ENCODE measurements at places on chromosomes 6 and 20. TPM values are rescaled to one million over a fixed set of nuclear protein-coding genes. Genes with fewer than 3 reads are reported as not detected.

DNA sequence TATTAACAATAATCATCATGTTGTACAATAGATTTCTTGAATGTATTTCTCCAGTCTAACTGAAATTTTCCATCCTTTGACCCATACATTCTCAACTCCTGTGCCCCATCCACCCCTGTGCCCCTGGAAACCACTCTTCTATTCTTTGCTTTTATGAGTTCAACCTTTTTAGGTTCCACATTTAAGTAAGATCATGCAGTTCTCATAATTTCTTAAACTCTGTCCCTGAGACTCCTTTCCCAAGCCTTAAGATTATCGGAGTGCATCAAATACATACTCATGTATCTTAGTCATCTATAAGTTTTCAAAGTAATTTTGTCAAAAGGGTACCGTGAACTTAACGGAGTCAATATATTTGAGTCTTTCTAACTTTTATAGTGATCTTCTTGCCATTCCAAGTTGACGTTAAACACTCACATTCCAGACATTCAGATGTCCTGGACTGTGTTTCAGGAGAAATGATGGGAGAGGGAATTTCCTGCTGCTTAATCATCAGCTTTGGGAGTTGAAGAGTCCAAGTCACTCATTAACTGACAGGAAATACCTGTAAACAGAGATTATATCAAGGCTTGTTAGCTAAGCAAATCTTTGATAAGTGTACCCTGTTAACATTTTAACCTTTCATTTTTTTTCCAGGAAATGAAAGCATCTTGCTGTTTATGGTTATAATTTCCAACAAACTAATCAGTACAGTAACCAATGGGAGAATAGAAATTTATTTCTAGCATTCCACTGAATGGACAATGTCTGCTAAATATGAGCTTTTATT lies 73.3 kb downstream of the ADGRG6 start:
- DNase-seq: no peak

DNA sequence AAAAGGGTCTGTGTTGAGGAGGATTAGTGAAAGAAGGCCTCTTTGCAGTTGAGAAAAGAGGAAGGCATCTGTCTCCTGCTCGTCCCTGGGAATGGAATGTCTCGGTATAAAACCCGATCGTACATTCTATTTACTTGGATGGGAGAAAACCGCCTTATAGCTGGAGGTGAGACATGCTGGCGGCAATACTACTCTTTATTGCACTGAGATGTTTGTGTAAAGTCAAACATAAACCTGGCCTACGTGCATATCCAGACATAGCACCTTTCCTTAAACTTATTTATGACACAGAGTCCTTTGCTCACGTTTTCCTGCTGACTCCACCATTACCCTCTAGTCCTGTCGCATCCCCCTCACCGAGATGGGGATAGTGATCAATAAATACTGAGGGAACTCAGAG lies 4.5 kb downstream of the TDP2 start:
- no peak for DNase-seq

GRCh38 chr6:31395832-31396231 lies 7.6 kb upstream of the MICA start:
- DNase-seq: no peak

Gene CST7
- 2.3 TPM for total RNA-seq

Gene IRF4
- 2.8 TPM for total RNA-seq

DNA sequence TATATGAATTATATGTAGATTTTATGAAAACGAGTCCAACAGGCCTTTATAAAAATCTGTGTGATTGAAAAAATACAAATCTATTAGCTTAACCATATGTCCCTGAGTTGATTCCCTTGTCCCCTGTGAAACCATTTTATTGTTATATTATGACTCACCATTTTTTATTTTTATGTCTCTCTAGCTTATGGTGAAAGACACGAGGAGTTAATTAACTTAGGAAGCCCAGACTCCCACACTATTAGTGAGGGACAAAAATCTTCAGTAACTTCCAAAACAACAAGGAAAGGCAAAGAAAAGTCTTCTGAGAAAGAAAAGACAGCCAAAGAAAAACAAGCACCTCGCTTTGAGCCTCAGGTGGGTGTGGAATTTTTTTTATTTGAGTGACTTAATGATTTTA lies 183.1 kb downstream of the ADGB start:
- no peak for DNase-seq

GRCh38 chr6:28968476-28968875 lies 36.6 kb downstream of the ZNF311 start:
- no peak for DNase-seq

- peak; percentile 23 for DNase-seq
Measured at GRCh38 chr20:14986656-14987055, 649.2 kb upstream of the FLRT3 start.

- DNase-seq: no peak
Measured at GRCh38 chr6:170162011-170162774, 128.7 kb downstream of the DLL1 start.

Gene TRIM40
- 33.4 TPM for total RNA-seq

GRCh38 chr6:70277470-70277869 lies 25.4 kb downstream of the COL9A1 start:
- no peak for DNase-seq

DNA sequence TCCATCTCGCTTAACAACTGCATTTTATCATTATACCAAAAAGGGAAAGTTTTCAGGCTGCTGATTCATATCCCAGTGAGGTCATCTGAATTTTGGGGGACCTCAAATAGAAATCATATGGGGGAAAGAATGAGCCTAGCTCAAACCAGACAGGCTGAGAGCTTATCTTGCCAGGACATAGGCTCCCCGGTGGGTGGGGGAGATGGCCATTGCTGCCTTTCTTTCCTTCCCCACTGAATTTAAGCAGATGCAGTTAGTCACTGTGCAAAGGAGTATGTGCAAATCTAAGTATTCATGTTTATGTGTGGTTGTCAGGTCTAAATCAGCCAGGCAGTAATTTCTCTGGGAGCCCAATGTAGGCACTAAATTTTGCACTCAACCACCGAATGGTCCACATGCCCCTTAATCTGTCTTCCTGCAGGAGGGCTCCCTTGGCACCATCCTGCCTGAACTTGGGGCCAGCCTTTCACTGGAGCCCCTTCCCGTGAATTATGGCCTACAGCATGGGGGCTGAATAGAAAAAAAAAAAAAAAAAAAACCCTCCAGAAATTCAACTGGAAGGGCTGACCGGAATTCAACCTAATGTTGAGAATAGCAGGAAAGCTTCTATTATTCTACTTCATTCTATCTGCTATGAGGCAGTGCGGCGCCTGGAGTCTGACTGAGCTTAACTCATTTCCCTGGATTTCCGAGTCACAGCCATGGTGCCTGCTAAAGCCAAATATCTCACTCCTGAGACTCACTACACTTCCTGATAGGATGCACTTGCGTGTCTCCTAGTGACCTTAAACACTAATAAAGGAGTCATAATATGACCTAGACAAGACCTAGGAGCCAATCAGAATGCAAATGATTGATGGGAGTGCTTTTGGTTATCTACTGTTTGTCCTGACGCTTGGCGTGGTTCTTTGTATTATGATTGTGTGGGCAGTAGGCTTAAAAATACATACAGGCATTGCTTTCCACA lies 161.5 kb upstream of the HEY2 start:
- no peak for DNase-seq

DNA sequence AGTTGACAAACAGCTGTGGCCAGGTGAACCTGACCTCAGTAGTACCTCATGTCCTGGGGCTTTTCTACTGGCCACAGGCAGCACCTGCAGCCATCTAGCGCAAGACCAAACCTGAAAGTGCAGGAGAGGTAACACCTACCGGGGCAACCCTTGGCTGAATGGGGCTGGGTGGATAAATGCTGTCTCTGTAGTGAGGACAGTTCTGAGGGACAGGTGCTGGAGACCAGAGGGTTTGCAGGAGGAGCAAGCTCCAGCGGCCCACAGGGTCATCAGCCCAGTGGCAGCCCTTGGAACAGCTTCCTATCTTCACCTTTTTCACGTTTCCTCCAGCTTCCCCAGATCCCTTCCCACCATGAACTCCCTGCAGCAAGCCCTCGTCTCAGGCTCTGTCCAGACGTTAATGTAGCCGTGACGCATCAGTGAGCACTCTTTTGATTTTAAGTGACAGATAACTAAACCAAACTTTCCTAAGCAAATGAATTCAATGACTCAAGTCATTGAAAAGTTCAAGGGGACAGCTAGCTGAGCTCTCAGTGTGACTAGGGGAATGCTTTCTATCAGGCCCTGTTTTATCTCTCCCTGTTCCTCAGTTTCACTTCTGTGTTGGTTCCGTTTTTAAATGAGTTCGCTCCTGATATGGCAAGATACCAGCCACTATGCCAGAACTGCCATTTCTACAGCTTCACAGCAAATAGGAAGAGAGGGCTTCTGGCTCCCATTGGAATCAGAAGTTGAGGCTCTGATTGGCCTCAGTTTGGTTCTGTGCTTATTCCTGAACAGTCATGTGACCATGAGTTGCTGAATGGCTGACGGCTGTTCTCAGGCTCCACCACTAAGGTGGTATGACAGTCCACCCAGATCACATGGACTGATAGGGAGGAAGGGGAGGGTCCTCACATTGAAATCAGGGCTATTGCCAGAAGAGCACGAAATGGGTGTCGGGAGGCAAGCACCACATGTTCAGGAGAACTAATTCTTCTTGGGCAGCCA lies 12.1 kb upstream of the PFDN4 start:
- no peak for DNase-seq

Gene GFRA4
- not detected for total RNA-seq

- no peak for DNase-seq
Measured at GRCh38 chr6:119274197-119274595, 75.4 kb downstream of the MAN1A1 start.

DNA sequence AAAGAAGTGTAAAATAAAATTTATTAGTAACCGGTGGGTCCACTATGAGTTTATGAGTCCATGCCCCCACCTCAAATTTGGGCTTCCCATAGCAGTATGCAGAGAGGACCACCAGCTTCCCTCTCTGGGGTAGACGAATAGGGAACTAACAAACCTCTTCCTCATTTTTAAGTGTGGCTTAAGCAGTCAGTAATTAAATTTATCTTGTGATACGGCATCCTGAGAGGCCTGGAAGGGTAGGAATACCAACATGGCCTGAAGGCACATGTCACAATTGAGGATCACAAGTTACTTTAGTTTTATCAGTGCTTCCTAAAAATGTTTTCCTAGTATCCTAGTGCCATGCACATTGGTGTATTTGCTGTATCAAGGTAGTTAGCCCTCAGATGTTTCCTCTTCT lies 239.9 kb downstream of the HIVEP2 start:
- no peak for DNase-seq

Gene RAB23
- total RNA-seq: 8.7 TPM

GRCh38 chr6:165729307-165729936 lies 66.4 kb upstream of the PDE10A start:
- peak; percentile 67 for DNase-seq

DNA sequence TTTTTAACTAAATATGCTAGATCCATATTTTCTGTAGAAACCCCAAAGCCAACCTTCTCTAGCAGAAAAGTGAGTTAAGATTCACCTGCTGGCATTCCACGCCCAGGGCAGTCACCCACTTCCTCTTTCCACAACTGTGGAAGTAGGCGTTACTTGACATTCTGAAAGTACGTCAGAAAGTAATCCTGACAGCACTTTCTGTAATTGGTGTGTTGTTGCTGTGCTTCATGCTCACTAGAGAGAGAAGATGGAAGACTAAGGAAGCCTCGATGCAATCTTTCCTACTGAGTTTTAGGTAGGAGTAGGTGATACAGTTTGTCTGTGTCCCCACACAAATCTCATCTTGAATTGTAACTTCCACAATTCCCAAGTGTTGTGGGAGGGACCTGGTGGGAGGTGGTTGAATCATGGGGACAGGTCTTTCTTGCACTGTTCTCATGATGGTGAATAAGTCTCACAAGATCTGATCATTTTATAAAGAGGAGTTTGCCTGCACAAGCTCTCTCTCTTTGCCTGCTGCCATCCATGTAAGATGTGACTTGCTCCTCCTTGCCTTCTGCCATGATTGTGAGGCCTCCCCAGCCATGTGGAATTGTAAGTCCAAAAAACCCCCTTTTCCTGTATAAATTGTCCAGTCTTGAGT lies 101.1 kb downstream of the MAP3K7 start:
- DNase-seq: no peak

DNA sequence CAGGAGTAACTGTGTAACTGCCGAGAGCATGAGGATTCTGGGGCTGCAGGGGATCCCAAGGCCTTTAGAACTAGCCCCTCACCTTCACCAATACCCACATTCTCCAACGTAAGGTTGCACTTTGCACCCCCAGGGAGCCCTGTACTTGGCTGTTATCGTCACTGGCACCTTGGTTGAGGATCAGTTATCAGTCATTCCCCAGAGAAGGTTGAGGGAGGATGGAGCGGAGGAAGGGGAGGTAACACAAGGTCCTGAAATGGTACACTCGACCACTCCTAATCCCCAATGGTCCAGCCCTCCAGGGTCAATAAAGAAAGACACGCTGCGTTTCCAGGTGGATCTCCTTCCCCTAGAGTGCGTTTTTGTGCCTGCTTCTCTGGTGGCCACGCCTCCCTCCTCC lies 1.1 kb upstream of the SPDEF start:
- DNase-seq: no peak

Data from mucosa of descending colon (tissue), 3 donors.